ENCODE measurements at places on chromosomes 12 and 14.

DNA sequence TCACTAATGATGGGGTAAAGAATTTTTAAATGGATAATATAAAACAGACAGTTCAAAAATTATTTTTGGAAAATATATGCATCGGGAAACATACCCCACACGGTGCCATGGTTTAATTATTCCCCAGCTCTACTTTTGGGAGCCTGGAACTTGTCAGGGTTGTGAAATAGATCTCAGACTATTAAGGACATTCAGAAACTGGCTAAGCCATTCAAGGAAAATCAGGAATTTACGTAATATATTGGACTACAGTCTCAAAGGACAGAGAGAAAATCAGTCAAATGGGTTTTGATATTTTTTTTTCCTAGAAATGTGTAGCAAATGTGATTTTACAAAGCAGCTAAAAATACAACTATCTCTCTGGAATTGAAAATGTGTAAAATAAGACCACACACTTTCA, 57.6 kb upstream of the MON2 start:
- DNase-seq = no peak

GRCh38 chr14:59630288-59630963, 53.8 kb upstream of the CCDC175 start:
- no peak for DNase-seq

GRCh38 chr12:88684610-88685009, 104.3 kb upstream of the KITLG start:
- no peak for DNase-seq

- DNase-seq = no peak
Measured at GRCh38 chr14:70018230-70018629, 139.0 kb downstream of the SMOC1 start.

DNA sequence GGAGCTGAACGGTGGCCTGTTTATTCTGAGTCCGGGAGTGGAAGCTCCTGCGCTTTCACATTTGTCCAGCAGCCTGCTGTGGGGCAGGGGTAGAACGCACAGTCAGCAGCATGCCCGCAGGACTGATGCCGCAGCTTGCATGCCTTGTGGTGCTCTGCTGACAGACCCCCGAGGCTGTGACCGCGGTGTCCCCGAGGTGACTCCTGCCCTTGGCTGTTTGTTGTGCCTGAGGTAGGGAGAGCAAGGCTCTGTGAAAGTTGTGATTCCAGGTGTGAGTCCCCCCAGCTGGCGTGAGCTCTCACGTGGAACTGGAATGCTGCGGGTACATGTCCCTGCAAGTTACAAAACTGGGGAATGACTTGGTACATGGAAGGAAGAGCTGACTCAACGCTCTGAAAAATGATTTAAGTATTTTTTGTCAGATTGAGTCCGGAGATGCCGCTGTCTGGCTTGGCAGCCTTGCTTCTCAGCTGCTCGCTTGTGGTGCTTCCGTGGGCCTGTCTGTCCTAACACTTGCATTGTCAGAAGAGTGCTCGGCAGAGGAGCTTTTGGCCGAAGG, 18.1 kb downstream of the MLXIP start:
- no peak for DNase-seq

DNA sequence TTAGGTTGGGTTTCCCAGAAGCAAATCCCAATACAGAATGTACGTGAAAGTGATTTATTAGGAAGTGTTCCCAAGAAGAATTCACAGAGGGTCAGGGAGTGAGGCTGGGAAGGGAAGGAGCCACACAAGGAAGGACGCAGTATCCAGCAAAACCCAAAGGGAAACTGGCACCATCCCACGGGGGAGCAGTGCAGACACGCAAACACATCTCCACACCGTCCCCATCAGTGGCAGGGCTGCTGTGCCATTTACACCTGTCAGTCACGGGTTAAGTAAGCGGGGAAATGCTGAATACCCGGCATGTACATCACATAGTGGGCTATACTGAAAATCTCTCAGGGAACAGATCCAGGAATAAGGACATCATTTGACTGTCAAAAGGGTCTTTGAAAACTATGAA, 93.9 kb downstream of the SLC38A1 start:
- DNase-seq = no peak

GRCh38 chr12:90829044-90829443, 125.9 kb downstream of the CCER1 start:
- DNase-seq = no peak

GRCh38 chr14:51094282-51094821, 553 bp downstream of the TRIM9 start:
- DNase-seq = no peak

GRCh38 chr14:23154964-23155587, 28.4 kb downstream of the SLC7A8 start:
- DNase-seq = no peak

GRCh38 chr12:28794786-28795185, 354.3 kb upstream of the FAR2 start:
- no peak for DNase-seq
